ENCODE measurements at places on chromosomes 13 and 19. TPM values are rescaled to one million over a fixed set of nuclear protein-coding genes. Genes with fewer than 3 reads are reported as not detected.

The SBK2 gene
- 10.2 TPM for total RNA-seq

The OR7D2 gene
- not detected for total RNA-seq

The FCAR gene
- 2.6 TPM for total RNA-seq

The MEIOSIN gene
- not detected for total RNA-seq

The ADM5 gene
- 0.92 TPM for total RNA-seq

The ZNF763 gene
- total RNA-seq = 4.4 TPM

The ZNF665 gene
- total RNA-seq = 3.9 TPM

The FOXA3 gene
- 0.21 TPM for total RNA-seq

The FXYD3 gene
- 45.6 TPM for total RNA-seq

The KRTDAP gene
- 9.6 TPM for total RNA-seq

The CBY2 gene
- not detected for total RNA-seq

The ZNF460 gene
- total RNA-seq = 110 TPM

The RINL gene
- 7.1 TPM for total RNA-seq

The HTR2A gene
- 0.92 TPM for total RNA-seq

The OLFM4 gene
- total RNA-seq = 1.9 TPM

The PDX1 gene
- not detected for total RNA-seq

The OR4F17 gene
- not detected for total RNA-seq

The ZNF724 gene
- 6.7 TPM for total RNA-seq

The SLITRK6 gene
- total RNA-seq = 10.5 TPM

The FGF21 gene
- total RNA-seq = not detected

The ETV2 gene
- total RNA-seq = not detected

The CYP2F1 gene
- total RNA-seq = 3.1 TPM
